Cardiac muscle cell (in vitro differentiated cells and primary cell): ENCODE measurements at places on chromosomes 3 and 15.
A peak's percentile ranks its signal among the peaks of the same experiment; 100 is the strongest.

GRCh38 chr15:71043373-71043772 lies 71.9 kb upstream of the THSD4 start:
- DNase-seq, result no peak

GRCh38 chr3:6088433-6088832 lies 772.5 kb upstream of the GRM7 start:
- DNase-seq, result no peak

- DNase-seq, result no peak
These were observed 76.4 kb upstream of the SLC4A7 start for GRCh38 chr3:27560484-27561056.

GRCh38 chr15:23437673-23438072 lies 9.4 kb downstream of the GOLGA6L2 start:
- DNase-seq, result peak; percentile 38

- DNase-seq, result no peak
These were observed 30.1 kb downstream of the SCG5 start for GRCh38 chr15:32671339-32672325.

GRCh38 chr3:81684751-81685395 lies 76.6 kb downstream of the GBE1 start:
- DNase-seq, result peak; percentile 33

- DNase-seq, result no peak
These were observed 48.8 kb upstream of the PLXND1 start for GRCh38 chr3:129655291-129655700.

DNA sequence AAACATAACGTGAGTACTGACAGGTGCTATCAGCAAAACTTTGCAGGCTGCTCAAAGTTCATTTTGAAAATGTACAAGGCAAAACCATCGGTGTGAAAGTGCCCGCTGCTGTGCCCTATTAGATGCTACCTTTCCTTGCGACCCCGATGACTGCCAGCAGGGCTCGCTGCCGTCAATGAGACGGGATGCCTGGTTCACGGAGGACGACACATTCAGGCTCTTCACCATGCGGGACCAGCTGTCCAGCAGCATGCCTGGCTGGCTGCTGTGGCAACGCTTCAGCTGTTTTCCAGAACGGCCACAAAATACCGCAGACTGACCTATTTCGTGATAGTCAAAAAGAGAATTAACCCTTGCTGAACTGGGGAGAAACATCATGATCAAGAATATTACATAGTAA lies 92.7 kb upstream of the OCA2 start:
- peak; percentile 6 for DNase-seq

DNA sequence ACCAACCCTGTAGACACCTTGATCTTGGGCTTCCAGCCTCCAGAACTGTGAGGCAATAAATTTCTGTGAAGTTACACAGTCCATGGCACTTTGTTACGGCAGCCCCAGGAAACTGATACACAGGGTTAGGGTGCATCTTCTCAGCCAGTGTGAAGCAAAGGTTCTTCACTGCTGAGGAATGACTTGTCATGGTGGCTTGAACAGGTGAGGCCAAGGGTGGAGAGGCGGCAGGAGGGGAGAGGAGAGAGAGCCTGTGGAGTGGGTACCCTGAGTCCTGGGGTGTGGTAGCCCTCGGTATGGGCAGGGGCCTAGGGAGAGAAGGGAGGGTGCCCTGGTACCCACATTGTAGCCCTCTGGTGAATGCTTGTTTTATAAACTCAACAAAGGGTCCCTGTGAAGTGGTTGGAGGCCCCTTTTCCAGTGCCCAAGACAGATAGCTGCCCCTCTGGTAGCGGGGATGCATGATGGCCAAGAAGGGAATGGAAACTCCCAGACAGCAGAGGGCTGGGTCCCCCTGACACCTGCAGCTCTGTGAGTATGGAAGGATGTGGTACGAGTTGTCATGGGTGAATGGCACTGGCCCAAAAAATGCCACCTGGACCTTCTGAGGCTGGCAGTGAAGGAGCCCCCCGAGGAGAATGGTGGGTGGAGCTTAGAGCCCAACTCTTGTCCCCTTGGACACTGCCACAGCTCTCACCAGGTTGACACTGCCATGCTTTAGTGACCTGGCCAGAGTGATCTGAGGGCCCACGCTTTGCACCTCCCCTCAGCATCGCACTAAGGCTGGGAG lies 49.6 kb downstream of the SPSB4 start:
- DNase-seq, result no peak

- DNase-seq, result no peak
These were observed 295.3 kb downstream of the TLE3 start for GRCh38 chr15:69802432-69802831.

GRCh38 chr15:67946701-67947100 lies 106.9 kb upstream of the RNU6-1 start:
- no peak for DNase-seq

DNA sequence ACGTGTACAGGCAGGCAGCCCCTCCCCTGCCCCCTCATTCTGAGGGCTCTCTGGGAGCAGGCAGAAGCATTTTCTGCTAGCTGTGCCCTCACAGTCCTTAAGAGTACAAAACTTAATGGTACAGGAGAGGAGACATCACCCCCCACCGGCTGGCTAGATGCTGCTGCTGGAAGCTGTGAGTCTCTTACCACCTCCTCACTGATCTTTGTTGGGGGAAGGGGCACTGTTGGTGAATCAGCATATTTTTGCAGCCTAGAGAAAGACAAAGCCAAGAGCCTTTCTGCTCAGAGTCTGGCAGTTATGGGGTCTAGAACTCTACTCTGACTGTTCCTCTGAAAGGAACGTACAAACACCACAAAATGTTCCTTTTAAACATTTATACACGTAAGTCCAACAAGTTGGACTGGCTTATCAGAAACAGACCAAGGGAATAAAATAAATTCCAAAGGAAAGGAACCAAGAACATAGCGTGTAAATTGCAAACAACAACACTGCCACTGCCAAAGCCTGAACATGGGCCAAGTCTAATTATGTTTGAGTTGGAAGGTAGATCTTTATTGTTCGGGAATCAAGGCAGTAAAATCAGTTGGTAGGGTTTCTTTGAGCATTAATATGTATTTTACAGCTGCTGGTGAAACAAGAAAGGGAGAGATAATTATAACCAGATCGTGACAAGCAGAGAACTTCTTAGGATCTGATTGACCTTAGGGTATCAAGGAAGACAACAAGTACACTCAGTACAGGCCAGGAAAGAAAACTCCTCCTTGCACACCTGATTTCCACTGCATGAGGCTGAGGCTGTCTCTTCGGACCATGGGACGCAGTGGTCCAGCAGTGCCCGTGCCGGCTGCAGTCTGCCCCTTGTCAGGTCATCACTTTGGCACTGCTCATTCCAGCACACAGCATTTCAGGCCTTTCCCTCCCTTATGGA lies 27.4 kb downstream of the CLK3 start:
- peak; percentile 46 for DNase-seq

DNA sequence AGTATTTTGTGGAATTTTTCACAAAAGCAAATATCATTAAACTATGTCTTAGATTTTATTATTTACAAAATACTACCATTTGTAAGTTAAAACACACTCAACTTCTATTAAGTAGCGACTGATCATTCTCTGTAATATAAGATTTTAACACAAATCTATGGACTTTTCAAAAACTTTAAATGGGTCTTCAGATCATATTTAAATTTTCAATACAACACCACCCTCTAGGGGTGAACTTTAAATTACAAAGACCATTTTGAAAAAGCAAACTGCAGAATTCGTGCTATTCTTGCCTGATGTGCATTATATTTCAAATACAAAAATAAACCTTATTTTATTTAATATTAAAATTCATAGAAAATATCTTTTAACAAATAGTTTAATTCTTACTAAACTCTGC lies 8.2 kb upstream of the VGLL4 start:
- DNase-seq, result peak; percentile 64

- no peak for DNase-seq
These were observed 388.2 kb downstream of the LPP start for GRCh38 chr3:188542196-188542595.

DNA sequence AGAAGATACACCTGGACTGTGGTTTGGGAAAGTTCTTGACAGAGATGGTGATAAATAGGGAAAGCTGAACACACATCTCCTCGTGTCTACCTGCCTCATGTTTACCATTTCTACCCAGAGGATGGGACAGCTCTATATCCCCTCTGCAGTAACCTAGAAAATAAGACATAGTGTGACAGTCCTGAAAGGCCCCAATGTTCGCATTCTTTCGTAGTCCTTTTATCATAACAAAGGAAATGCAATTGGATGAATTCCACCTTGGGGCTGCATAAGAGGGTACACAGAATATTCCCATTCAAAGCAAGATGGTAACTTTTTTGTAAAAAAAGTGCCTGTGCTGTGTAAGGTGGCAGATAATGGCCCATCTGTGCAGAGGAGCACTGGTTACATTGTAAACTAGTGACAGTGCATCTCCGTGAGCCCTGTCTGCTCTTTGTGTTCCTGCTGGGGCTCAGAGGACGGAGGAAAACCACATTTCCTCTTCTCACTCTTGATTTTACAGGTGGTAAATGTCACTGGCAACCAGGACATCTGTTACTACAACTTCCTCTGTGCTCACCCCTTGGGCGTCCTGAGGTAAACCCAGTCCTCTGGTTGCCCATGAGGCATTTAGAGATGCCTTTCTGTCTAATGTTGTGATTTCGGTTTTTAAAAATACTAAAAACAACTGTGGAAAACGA lies 74.3 kb downstream of the SIDT1 start:
- no peak for DNase-seq

DNA sequence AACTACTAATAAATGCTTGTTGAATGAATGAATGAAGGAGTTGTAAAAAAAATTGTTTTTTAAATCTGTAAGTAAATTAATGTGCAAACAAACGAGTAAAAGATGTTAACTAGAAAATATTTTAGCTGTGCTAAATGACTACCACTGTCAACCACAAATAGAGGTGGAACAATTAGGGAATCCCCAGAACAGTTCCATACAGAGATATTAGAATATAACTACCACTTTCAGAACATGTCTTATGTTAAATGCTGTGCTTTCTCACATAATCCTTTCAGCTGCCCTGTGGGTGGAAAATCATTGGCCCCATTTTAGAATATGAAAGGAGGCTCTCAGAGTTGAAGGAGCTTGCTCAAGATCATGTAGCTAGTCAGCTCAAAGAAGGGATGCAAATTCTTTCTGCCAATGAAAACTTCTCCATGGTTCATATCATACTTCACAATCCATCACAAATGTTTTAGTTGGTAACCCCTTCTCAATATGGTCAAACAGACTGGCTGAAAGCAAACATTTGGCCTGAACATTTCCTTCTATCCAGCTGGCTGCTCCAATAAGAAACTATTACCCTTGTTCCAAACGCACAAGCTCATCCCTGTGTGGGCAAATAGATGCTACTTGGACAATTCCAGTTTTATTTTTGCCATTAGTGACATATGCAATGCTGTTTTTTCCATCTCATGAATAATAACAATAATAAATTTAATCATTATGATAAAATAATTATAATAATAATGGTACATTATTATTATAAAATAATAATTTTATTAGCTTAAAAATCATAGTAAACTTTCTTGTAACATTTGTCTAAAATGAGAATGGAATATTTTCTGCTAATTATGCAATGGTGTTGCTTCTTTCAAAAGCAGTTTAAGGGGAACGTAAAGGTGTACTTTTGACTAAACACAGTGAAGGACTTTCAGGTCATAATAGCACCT lies 290.4 kb upstream of the STT3B start:
- no peak for DNase-seq

- peak; percentile 74 for DNase-seq
These were observed 110.5 kb upstream of the RAP2B start for GRCh38 chr3:153051427-153052095.

DNA sequence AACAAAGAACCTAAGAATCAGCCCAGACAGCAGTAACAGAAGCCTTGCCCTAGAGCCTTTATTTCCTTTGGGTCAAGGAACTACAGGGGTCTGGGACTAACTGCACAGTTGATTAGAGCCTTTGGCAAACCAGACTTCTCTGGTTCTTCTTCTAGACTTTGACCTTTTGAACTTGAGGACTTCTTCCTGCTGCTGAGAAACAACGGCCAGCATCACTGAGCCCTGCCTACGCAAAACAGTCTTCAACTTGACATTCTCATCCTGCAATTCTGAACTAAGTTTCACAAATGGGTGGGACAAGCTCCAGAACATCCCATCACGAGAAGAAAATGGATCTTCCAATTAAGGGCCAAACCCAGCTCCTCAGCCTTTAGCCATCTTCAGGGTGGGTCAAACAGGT lies 31.4 kb downstream of the CMTM6 start:
- no peak for DNase-seq

DNA sequence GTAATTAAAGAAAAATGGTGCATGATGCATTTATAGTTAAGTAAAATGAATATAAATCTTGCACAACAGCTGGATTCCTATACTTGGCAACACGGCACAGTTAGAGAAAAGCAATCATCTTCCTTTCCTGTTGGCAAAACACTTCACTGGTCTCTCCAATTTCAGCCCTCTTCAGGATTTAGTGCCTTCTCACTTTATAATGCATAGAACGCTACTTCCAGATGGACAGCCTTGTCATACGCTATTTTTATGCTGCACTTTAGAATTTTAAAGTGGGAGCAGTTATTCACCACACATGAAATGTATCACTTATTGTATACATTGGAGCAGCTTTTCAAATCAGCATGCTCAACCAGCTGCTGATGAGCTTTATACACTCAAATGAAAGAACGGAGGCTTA lies 194.4 kb upstream of the GBE1 start:
- DNase-seq, result no peak

- DNase-seq, result peak; percentile 18
These were observed 103.3 kb upstream of the COL8A1 start for GRCh38 chr3:99534951-99535704.

DNA sequence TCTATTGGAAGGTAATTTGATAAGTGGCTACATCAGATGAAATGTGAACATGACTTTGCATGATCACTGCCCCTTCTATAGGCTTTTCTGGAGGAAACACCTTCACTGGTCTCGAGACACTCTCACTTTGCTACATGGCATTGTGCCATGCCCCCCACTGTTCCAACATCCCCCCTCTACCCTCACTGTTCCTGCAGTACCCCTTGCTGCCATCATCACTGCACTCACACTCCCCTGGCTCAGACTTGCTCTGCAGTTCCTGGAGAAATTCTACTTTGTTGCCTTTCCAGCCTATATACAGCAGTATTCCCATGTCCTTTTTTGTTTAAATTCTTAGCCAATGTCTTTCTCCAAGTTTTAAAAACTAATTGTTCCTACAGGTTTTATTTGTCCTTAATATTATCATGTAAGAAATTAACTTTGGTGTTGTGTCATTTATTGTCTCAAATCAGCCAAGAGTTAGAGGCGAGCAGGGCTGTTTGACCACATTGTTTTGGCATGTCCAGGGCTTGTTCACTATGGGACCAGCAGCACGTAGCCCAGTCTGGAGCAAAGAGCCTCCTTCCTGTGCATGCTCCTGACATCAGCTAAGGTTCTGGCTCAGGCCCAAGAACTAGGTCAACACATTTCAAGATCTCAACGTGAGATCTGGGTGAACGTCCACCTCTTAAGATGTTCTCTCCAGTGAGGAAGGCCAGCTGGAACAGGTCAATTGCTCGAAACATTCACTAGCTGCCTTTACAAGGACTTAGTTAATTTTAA lies 246.4 kb downstream of the SLC9A9 start:
- DNase-seq, result no peak

GRCh38 chr15:50162969-50163718 lies 18.9 kb upstream of the SLC27A2 start:
- no peak for DNase-seq
